ENCODE measurements at places on chromosomes 11 and 22.

GRCh38 chr11:27279460-27279859 is 83.6 kb downstream of the CCDC34 start:
- DNase-seq: no peak

- no peak for DNase-seq
Observed at GRCh38 chr11:26575946-26576345, 3.9 kb upstream of the MUC15 start.

DNA sequence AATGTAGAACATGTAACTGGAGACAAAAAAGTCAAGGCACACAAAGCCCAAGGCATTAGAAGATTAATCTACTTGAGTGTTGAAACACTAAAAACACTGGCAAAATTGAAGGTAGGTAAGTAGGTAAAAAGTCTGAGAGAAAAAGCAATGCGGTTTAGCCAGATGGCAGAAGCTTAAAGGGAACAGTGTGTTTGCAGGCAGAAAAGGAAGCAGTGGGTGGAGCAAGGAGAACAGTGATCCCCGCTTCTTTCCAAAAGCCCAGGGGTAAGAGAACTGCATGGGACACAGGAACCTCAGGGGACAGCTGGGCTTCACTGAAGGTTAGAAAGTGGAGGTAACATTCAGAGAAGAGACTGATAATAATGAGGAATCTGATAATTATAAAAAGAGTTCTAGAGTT is 16.0 kb downstream of the MRE11 start:
- no peak for DNase-seq

DNA sequence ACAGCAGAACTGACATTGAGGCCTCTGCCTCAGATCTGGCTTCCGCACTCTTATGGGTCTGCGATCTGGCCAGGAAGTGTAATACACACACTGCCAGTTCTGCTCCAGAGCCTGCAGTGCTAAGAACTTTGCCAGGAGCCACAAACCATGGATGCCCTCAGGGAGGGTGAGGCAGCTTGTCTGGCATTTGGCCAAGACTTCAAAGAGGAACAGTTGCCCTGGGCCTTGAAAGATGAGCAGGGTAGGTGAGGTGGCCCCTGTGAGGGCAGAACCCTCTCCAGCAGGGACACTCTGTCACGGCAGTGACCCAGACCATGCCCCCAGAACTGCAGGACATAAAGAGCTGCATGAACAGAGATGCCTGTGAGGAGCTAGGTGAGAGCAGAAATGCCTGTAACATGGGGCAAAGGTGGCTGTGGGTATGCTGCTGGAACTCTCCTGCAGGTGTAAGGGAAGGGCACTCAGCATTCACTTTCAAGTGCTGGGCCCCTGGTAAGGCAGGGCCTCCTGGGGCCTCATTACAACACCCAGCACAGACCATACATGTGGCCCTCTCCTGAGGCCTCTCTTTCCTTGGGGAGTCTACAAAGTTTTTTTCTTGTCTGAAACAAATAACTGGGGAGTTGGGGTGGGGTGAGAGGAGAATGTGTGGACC is 47.3 kb downstream of the NEU3 start:
- DNase-seq: no peak

- no peak for DNase-seq
Observed at GRCh38 chr11:78022397-78023396, at the start of gene KCTD14. TSS of gene KCTD14 (minus strand) at chr11:78023276. CDS start at chr11:78023249, 27 bp downstream.

- no peak for DNase-seq
Observed at GRCh38 chr11:73428227-73428626, 52.0 kb downstream of the RELT start.

- no peak for DNase-seq
Observed at GRCh38 chr11:108897071-108897481, 232.2 kb downstream of the DDX10 start.

- no peak for DNase-seq
Observed at GRCh38 chr22:17871726-17872458, 97.6 kb upstream of the BID start.

GRCh38 chr22:37407856-37408255 is 19.4 kb downstream of the ELFN2 start:
- no peak for DNase-seq

DNA sequence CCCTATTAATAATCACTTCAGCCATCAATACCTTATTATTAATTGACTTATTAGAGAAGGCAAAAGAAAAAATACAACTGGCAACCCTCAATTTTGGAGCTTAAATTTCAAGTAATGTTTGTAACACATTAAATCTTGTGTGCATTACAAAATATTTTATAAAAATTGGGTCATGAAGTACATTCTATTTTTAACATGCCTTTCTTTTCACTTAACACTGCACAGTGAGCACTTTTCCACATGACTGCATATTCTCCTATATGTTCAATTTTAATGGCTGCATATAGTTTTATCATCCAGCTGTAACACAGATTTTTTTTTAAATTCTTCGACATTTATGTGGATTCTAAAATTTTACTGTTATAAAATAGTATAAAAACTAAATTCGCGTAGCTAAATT is 92.5 kb downstream of the SLC17A6 start:
- DNase-seq: no peak

DNA sequence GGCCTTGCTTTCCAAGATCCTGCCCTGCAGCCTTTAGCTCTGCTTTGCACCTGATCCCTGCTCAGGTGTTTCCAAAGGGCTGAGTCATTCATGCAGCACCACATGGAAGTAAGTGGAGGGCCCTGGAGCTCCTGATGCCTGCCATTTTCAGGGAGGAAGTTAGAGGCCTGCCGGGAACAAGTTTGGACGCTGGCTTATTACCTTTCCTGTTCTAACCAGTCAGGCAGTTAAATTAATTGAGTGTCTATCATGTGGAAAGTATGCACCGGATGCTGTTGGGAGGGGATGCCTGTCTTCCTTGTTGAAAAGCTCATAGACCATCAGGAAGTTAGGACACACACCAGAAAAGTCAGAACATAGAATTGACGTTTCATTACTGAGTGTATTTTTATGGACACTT is 73.7 kb upstream of the PLET1 start:
- no peak for DNase-seq

DNA sequence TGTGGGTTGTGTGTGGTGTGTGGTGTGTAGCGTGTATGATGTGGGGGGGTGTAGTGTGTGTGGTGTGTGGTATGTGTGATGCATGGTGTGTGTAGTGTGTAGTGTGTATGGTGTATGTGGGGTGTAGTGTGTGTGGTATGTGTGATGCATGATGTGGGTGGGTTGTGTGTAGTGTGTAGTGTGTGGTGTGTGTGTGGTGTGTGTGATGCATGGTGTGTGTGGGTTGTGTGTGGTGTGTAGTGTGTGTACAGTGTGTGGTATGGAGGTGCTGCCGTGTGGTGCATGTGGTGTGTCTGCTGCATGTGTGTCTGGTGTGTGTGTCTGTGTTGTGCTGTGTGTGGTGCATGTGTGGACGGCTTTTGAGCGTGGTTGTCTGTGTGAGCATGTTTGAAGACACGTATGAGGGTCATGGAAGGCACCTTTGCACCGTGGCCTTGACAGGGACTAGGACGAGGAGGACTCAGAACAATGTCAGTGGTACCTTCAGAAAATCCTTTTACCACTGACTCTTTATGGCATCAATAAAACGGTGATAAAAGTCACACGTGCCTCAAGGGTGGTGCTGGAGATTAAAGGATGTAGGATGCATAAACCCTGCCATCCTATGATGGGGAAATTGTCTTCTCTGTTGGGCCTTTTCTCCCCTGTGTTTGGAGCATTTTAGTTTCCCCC is 328.7 kb upstream of the B3GAT1 start:
- no peak for DNase-seq

DNA sequence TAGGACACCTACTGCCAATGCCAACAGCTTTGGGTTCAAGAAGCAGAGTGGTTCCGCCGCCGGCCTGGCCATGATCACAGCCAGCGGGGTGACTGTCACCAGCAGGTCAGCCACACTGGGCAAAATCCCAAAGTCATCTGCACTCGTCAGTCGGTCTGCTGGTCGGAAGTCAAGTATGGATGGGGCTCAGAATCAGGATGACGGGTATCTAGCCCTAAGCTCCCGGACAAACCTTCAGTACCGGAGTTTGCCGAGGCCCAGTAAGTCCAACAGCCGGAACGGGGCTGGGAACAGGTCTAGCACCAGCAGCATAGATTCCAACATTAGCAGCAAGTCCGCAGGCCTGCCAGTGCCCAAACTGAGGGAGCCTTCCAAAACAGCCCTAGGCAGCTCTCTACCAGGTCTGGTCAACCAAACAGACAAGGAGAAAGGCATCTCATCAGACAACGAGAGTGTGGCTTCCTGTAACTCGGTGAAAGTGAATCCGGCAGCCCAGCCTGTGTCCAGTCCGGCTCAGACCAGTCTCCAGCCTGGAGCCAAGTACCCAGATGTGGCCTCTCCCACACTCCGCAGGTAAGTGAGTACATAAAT is 115.1 kb downstream of the DBX1 start:
- DNase-seq: no peak

GRCh38 chr11:78070621-78071020 is 7.0 kb downstream of the THRSP start:
- no peak for DNase-seq

DNA sequence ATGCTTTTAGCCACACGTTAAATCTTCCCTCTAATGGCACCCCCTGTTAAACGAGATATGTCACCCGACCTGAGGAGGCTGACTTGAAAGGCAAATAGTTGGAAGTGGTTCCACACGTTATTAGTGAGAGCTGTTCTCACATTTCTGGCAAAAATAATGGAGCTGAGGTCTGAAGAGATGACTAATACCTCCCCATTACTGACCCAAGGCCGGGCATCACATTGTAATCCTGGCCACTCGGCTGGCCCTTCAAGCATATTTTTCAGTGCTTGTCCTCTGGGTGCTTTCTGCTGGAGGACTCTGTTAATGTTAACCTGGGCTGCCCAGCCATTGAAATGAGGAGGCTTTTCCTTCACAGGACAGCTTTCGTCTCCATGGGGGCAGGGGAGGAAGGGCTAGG is 260.0 kb upstream of the CADM1 start:
- DNase-seq: no peak

DNA sequence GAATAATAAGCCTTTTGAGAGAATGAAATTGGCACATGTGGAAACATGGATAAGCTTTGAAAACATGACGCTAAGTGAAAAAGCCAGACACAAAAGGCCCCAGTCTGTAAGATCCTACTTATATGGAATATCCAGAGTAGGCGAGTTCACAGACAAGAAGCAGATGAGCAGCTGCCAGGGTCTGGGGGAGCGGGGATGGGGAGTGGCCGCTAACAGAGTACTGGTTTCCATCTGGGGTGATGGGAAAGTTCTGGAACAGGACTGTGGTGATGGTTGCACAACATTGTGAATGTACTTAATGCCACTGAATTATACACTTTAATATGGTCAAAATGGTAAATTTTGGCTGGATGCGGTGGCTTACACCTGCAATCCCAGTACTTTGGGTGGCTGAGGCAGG is 126.5 kb downstream of the SPATA19 start:
- no peak for DNase-seq
